ENCODE measurements at places on chromosomes 3 and 15.

- no peak for DNase-seq
These were observed 71.5 kb downstream of the TRPC1 start for GRCh38 chr3:142795332-142795731.

- DNase-seq, result no peak
These were observed 623.5 kb upstream of the TBL1XR1 start for GRCh38 chr3:177820683-177821316.

- DNase-seq, result peak; percentile 43
These were observed 37.3 kb downstream of the ANP32A start for GRCh38 chr15:68783226-68784058.

DNA sequence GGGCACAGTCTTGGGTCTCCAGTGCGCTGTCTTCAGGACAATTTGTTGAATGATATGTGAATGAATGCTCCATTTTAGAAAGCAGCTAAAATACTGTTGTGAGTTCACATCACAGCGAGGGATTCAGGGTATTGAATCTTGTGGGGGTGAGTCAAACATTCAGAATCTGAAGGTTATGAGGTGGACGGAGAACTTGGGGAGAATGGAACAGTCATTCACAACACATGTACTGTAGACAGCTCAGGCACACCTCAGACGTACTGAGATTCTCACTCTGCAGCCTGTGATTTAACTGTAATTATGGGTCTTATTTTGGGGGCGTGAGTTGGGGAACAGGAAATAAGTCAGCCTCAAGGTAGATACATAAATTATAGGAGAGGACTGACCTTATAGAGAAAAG lies 13.9 kb downstream of the CRYBG3 start:
- DNase-seq, result no peak

GRCh38 chr3:194404365-194405140 lies 5.5 kb upstream of the GP5 start:
- DNase-seq, result no peak

GRCh38 chr3:171755015-171755589 lies 55.2 kb downstream of the PLD1 start:
- no peak for DNase-seq

DNA sequence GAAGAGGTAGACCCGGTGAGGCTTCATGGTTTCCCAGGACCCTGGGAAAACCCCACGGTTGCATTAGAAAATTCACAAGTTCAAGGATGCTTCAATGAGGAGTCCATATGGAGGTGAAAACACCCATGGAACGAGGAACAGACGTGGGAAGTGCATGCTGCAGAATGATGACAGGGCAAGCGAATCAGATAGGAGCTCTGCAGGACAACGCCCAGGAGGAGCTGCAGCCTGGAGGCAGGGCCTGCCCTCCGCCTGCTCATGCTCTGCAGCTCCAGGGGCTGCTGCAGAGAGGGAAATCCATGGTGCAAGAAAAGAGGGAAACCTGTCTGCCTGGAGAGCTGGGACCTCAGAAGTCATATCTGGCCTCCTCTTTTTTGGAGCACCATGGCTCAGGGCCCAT lies 61.5 kb downstream of the NUP210 start:
- no peak for DNase-seq
